CD4-positive, alpha-beta T cell treated with Interleukin-15 for 4 hours (primary cell): ENCODE measurements at places on chromosomes 4 and X.

GRCh38 chrX:40514376-40514775 lies 66.4 kb upstream of the ATP6AP2 start:
- no peak for DNase-seq

DNA sequence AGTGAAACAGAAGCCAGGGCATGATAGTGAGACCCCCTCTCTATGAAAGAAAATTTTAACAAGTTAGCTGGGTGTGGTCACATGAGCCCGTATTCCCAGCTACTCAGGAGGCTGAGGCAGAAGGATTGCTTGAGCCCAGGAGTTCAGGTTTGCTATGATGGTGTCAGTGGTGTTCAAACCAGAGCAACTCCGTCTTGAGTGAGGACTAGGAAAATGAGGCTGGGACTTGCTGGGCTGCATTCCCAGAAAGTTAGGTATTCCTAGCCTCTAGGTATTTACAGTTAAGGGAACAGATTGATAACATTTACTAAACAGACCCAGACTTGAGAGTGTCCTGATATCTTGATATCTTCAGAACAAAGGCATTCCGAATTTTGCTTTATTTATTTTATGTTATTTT lies 37.0 kb upstream of the NOCT start:
- no peak for DNase-seq

- no peak for DNase-seq
Measured at GRCh38 chr4:26958925-26959653, 98.4 kb downstream of the STIM2 start.

DNA sequence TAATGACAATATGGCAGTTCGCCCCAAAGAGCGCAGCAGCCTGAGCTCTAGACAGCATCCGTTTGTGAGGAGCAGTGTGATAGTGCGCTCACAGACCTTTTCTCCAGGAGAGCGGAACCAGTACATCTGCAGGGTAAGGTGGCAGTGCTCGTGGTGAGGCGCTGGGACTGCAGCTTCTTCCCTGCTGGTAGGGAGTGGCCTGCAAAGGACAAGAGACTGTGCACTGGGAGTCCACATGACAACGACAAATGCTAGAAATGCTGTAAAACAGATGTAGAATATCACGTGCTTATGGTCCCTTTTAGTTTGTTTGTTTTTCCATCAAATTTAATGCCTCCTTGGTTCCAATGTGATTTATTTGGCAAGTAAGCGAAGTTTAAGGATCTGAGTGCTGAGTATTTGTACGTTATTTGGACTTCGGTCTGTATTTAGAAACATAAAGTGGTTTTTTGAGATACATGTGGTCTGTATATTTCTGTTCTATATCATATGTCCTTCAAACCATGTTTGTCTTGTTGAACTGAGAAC lies 35.8 kb downstream of the CLDN22 start:
- no peak for DNase-seq

GRCh38 chrX:100424012-100424411 lies 13.9 kb upstream of the PCDH19 start:
- no peak for DNase-seq

- no peak for DNase-seq
Measured at GRCh38 chr4:188403272-188403671, 264.0 kb downstream of the TRIML1 start.

DNA sequence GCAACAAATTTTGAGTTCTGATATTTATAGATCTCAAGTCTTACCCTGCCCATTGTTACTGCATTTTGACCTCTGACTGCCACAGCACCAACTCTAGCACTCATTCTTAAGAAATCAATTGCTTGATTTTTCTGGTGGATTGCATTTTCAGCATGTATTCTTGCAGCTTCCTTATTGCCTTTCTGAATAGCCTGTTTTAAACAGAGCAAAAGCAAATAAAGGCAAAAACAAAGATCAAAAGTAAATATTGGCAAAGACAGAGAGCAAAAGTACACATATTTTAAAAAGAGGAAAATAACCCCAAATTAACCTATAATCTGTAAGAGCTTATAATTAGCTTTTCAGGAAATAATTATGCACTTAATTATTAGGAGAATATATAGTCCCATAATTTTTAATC lies 129.4 kb upstream of the TENT5D start:
- no peak for DNase-seq

GRCh38 chr4:157889788-157890187 lies 283.0 kb downstream of the GASK1B start:
- no peak for DNase-seq

- no peak for DNase-seq
Measured at GRCh38 chr4:142781114-142781513, 65.0 kb downstream of the INPP4B start.

GRCh38 chrX:41412261-41413081 lies 34.7 kb upstream of the NYX start:
- DNase-seq: no peak

- DNase-seq: no peak
Measured at GRCh38 chr4:142683997-142684396, 162.1 kb downstream of the INPP4B start.

GRCh38 chrX:148380650-148381561 lies 119.5 kb upstream of the AFF2 start:
- peak; percentile 65 for DNase-seq

DNA sequence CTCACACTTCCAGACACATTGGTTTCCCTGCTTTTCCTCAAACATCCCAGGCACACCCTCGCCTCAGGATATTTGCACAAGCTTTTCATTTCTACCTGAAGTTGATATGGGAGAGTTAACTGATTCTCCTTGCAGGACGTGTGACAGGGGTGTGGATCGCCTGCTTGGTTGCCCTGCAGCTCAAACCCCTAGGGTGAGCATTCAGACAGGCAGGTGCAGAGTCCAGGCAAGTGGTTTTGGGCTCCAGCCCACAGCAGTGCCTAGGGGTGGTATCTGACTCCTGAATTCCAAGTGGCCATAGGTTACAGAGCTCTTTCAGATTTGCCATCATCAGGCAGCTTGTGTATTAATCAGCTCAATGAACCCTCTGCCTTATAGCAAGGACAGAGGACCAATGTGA lies 1104.2 kb upstream of the IGFBP7 start:
- no peak for DNase-seq

DNA sequence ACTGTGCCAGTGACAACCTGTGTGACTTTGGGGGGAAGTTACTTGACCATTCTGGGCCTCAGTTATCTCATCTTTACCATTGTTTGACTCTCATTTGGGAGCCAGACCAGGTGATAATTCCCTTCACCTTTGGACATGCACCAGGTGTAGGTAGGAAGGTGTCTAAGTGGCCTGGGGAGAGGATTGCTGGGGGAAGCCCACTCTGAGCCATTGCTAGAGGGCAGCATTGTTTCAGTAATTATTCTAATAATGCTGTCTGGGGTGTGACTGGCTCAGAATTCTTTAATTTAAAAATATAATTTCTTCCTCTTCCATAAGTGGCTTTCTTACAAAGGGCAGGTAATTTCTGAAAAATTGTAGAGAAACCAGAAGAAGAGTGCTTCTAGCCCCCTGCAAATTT lies 104.3 kb downstream of the RTL9 start:
- no peak for DNase-seq

DNA sequence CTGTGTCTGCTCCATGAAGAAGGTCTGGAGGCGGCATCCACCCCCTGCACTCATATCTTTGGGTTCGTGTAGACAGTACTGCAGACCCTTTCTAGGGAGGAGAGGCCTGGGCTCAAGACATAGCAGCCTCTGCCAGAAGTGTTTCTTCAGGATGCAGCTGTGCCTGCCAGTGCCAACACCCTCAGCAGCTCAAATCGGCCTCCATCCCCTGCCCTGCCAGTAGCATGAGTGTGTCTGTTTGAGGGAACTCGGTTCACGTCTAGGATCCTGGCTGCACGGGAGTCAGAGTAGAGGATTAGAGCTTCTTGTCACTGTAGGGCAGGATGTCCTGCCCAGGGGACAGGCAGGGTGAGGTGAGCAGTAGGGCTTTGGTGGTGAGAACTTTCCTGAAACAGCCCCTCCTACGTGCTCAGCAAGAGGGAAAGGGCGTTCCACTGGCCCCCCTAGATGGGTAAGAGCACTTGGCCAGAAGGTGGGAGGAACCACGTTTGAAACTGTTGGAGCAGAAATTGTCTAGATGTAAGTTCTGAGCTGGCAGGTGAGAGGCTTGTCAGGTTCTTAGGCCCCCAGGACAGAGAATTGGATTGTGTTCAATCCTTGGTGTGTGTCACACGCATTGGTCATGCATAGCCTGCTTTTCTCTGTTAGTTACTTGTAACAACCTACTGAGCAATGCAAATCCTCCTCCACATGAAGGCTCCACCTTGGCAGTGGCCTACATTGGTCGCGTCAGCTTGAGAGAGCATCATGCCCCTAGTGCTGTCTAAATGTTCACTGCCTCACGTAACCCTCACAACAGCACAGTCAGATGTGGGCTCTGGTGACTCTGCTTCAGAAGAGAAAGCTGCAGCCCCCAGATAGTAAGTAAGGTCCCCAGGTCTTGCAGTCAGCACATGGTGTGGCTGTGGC lies 25.8 kb upstream of the FAM193A start:
- no peak for DNase-seq

GRCh38 chrX:150465881-150466775 lies 102.3 kb upstream of the MTM1 start:
- no peak for DNase-seq

DNA sequence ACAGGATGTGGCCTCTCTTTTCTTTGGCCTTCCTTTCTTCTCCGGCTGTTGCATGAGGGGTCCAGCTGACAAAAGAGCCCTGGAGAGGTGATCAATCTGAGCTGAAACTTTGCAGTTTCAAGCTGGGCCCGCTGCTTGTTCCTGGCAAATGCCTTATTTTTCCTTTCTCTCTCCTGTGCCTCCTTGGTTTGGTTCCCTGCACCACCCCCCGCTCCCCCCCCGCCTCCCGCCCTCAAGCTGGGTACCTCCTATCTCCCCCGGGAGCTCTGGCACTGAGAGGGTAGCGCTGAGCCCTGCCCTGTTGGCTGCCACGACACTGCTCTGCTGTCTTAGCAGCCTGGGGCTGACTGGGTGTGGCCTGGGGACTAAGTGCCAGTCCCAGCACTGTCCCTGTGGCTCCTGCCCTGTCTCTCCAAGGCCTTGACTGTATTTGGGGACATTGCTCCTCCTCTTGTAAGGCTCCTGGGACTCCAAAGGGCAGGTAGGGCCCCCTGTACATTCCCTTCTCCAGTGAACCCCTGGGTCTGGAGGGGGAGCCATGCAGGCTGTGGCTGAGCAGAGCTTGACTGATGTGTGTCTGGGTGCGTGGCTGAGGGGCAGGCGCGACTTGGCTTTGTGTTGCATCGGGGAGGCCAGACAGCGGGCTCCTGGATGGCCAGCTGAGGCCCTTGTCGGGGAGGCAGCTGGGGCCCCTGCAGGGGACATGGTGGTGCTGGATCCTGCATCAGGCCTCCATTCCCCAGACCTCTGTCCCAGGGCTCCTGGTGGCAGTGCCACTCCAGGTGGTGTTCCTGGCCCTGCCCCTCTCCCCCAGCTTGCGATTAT lies 1.1 kb downstream of the PLXNA3 start:
- DNase-seq: no peak

GRCh38 chrX:108735091-108735678 lies 1.2 kb downstream of the IRS4 start:
- no peak for DNase-seq

- peak; percentile 3 for DNase-seq
Measured at GRCh38 chr4:102390438-102390837, 45.2 kb upstream of the SLC39A8 start.

- no peak for DNase-seq
Measured at GRCh38 chrX:114650351-114650750, 66.5 kb downstream of the HTR2C start.

DNA sequence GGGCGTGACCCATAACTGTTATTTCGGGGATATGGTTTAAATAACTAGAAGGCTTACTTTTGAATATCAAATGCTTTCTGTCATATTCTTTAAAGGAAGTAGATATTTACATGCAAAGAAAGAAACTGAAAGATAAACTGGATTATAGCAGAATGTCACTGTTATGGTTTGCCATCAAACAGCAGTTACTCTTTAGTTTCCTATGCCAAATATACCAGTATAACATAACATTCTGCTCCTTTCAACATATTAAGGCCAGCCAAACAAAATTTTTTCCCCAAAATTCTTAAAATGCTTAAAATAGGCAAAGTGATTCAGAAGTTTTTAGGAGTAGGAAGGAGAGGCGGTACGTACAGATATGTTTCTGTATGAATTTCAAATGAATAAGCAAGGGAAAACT lies 27.0 kb downstream of the KDM6A start:
- no peak for DNase-seq

DNA sequence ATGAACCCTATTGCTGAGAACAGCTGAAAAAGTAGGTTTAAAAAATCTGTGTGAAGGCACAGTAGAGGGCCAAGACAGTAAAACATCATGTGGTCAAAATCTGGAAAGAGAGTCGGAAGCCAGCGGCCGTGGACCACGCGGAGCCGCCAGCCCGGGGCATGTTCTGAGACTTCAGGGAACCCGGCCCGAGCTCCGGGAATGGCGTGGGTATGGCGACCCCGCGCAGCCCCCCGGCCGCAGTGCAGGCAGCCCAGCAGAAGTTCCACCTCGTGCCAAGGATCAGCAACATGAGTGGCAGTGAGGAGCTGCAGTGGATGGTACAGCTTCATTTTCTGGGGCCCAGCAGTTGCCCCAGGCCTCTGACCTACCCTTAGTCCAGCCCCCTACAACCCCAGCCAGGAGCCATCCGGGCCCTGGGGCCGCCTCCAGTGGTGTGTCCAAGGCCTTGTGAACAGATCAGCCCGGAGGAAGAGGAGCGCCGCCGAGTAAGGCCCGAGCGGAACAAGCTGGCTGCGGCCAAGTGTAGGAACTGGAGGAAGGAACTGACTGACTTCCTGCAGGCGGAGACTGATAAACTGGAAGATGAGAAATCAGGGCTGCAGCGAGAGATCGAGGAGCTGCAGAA lies 94.2 kb downstream of the LARP1B start:
- DNase-seq: no peak

DNA sequence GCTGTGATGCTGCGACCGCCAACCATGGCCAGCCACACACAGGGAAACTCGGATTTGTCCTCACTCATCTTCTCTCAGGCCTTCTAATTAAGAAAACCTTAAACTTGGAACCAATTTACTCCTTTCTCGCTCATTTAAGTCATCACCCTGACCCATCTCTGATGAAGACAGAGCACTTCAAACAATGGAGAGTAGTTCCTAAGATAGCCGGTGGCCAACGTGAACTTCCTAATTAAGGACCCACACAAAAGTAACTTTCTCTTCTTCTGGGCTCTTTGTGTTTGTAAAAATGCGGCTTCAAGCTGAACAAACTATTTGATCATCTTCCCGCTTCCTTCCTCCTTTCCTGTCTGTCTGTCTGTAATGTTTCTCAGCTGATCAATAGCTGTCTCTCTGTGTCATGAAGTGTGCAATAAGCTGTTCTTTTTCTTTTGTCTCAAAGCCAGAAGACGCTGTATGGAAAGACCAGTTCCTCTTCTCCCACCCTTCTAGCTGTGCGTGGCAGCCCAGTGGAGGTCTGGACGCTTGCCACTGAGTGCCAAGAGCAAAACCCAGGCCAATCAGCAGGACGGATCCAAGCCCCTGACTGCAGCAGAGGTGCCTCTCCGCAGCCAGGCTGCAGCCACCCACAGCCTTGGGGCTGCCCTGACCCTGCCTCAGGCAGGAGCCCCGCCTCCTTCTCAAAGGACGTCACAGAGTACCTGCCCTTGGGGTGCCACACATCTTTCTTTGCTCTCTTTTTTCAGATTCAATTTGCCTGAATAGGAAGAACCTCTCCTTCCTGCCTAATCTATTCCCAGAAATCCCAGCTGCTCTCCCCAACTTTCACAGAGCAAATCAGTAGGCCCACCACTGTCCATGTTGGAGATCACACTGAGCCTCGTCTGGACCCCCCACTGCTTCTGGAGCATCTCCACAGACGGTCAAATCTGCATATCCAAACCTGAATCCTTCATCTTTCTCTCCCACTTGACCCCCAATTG lies 59.3 kb downstream of the MAML3 start:
- peak; percentile 27 for DNase-seq
